ENCODE measurements at places on chromosomes 11 and 22.

DNA sequence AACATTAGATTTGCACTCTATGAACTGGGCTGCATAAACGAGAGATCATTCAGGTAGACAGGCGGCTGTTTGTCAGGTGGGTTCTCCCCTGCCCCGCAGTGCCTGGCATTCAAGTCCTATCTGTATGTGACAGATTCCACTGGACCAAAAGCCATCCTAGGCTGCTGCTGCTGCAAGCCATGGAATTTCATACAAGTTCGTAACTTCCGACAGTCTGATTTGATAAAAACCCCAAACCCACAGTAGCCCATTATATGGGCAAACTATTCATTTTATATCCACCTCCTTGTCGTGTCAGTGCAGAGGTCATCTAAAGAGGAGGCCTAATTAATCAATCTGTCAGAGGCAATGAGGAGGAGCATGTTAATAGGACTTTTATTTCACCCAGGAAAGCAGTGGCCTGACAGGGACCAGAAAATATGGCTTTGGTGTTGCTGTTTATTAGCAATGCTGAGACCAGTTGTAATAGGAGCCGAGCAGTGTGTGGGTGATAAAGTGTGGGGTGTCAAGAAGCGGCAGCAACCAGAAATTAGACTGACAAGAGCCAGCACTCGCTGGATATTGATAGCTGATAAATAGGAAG, 124.2 kb downstream of the ARL14EP start:
- no peak for DNase-seq

- DNase-seq = no peak
Observed at GRCh38 chr11:84812471-84812969, 814.6 kb downstream of the DLG2 start.

GRCh38 chr11:79054636-79055035, 386.2 kb downstream of the TENM4 start:
- DNase-seq = no peak

DNA sequence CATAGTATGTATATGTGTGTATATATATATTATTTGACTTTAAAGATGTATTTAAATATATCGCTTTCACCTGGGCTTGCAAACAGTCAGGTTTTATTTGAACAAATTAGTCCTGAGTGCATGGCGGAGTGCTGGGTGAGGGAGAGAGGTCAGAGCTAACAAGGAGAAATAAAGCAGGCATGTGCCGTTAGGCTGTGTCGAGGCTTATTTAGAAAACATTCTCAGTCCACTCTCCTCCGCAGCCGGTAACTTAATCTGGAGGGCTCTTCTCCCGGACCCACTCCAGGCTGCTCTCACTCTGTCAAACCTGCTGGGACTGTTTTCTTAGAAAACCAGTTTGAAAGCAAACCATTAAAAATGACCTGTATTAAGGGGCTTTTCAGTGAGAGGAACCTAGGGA, 455.9 kb downstream of the MN1 start:
- DNase-seq = no peak

DNA sequence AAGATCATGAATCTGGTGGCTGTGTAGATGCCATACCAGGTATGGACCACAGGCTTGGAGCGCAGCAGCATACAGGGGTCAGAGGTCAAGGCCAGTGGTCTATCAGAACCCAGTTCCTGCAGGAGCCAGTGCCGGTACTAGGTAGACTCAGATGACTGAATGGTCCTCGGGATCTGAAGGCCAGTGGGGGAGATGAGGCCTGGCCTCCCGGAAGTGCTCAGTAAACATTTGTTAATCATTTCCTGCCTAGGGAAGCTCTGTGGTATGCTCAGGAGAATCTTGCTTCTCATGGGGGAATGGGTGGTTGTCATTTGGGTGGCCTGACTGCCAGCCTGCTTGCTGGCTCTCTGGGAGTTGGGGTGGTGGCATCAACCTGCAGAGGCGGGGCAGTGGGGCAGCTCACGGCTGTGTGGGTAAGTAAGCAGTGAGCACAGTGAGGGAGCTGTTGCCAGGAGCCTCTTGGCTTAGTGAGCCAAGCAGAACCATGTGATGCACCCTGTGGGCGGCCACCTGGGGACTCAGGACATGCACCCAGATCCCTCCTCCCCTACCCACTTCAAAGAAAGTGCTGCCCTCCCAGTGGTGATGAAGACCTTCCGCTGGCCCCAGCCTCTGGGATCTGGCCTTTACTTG, 33.0 kb downstream of the PTPRJ start:
- no peak for DNase-seq

GRCh38 chr11:117872975-117873827, 3.3 kb downstream of the FXYD6 start:
- no peak for DNase-seq

DNA sequence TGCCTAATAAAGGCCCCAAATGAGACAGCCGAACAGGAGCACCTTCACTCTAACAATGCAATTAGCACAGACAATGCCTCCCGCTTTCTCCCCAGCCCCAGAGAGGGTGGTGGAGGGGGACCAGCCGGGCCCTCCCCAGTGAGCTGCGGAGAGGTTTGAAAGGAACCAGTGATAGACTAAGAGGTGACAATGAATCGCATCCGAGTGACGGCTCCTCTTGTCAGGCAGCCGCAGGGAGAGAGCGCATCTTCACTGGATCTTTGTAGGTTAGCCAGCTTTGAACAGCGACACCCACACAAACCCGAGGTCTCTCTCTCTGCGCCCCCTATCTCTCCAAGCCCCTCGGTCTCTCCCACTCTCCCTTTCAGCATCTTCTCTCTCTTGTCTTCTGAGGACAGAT, 28.0 kb downstream of the FLRT1 start:
- DNase-seq = no peak

DNA sequence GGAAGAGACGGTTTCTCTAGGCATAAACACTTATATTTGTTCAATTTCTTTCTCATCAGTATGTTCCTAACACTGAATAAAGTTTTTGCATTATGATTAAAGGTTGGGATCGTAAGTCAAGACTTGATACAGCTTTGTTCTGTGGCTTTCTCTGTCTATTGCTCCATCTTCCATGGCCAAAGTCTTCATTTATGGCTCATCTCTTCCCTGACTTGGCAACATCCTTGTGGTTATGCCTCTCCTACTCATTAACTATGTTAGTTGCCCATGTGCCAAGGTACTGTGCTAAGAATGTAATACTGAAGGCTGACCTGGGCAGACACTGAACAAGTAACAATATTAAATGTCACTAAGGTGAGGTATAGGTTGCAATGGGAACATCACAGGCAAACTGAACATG, 1.6 kb upstream of the ACCSL start:
- no peak for DNase-seq
